Dorsolateral prefrontal cortex (tissue), 122 donors: ENCODE measurements at places on chromosomes 13 and 19.

GRCh38 chr19:4684312-4685095 lies 14.4 kb upstream of the MYDGF start:
- no peak for DNase-seq

GRCh38 chr19:1862424-1863327 lies 703 bp downstream of the KLF16 start:
- no peak for DNase-seq

DNA sequence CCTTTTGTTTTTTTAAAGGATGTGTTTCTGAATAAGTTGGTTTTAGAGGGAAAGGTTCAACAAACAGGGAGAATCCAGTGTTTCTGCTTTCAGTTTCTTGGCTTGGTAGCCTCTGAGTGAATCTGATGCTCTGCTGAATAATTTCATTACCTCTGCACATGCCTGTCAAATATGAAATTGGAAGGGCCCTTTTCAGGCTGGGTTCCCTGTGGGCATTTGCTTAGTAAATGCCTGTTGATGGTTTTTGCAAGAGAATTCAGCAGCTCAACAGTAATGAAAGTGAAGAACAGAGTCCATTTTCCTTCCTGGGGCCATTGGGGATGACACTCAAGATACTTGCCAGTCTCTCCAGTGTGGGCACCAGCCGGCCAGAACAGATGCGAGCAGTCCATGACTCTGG lies 74.3 kb downstream of the GPR12 start:
- no peak for DNase-seq

- DNase-seq = peak; percentile 93
Observed at GRCh38 chr19:1252821-1253513, 4.6 kb downstream of the MIDN start.

GRCh38 chr19:4279530-4280422 lies 710 bp downstream of the SHD start:
- no peak for DNase-seq

DNA sequence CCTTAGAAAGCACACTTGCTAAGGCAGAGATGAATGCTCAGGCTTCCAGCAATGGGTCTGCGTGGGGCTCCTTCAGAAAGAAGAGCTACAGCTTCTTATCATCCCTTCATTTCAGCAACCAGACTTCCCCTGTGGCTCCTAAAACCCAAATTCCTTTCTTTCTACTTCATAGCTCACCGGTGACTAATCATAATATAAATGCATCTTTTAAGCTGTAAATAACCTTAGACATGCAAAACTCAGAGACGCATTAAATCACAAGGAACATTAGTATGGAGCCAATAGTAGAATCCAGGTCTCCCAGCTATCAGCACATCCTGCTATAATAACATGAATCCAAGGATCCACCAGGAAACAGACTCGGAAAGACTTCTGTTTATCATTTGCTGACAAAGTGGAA lies 375.6 kb downstream of the COG6 start:
- no peak for DNase-seq

DNA sequence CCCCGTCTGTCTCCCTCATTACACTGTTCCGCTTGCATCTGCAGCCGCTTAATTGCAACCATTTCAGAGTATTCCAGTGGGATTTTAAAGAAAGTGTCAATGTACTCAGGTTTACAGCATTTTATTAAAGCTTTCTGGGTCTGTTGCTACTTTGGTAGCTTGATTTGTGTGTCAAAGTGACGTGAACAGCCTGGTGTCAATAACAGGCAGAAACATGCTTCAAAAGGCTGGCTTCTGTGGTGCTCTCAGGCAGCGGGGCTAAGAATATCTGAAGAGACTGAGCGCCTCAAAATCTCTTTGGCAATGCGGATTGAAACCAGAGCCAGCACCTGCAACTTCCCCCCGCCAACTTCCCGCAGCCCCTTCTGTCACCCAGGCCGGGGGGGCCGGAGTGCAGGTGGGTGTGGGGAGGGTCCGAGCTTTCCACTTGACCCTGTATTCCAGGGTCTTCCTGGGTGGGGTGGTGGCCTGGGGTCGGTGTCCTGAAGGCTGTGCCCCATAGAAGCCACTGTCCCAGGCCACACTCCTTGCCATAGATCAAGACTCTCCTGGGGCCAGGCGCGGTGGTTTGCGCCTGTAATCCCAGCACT lies 81.2 kb downstream of the KDM4B start:
- no peak for DNase-seq

- no peak for DNase-seq
Observed at GRCh38 chr13:30466358-30466714, 600 bp upstream of the HMGB1 start.

DNA sequence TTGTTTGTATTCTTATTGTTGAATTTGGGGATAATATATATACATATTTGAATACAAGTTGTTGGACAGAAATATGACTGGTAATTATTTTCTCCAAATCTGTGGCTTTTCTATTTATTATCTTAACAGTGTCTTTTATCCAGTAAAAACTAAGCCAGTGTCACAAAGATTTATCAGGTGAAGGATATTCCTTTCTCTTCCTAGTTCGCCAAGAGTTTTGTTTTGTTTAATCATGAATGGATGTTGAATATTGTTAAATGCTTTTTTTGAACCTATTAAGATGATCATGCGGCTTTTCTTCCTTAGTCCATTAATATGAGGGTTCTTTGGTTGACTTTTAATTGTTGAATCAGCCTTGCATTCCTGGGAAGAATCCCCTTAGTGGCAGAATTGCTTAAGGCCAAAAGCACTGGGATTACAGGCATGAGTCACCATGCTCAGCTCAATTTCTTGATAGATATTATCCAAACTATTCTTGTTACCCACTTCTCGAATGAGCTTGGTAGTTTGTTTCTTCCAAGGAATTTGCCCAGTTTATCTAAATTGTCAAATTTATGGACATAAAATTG lies 53.3 kb downstream of the TEX26 start:
- DNase-seq = no peak

DNA sequence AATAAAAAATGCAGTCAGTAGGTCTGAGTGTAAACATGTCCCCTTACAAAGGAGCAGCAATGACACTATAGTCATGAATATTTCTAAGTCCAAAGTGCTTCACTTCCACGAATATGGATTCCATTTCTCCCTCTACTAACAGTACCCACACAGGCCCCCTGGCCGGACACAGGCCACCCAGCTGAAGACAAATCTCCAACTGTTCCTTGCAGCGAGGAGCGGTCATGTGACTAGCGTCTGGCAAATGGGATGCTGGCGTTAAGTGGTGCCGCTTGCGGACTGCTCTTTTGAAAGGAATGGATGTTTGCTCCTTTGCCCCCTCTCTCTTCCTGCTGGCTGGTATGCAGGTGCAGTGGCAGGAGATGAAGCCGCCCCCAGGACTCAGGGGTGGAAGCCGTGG lies 16.2 kb downstream of the PPP1R12C start:
- DNase-seq = no peak

GRCh38 chr13:34577051-34577450 lies 365.0 kb upstream of the NBEA start:
- no peak for DNase-seq

- DNase-seq = no peak
Observed at GRCh38 chr13:51666374-51666773, 82.1 kb downstream of the WDFY2 start.

DNA sequence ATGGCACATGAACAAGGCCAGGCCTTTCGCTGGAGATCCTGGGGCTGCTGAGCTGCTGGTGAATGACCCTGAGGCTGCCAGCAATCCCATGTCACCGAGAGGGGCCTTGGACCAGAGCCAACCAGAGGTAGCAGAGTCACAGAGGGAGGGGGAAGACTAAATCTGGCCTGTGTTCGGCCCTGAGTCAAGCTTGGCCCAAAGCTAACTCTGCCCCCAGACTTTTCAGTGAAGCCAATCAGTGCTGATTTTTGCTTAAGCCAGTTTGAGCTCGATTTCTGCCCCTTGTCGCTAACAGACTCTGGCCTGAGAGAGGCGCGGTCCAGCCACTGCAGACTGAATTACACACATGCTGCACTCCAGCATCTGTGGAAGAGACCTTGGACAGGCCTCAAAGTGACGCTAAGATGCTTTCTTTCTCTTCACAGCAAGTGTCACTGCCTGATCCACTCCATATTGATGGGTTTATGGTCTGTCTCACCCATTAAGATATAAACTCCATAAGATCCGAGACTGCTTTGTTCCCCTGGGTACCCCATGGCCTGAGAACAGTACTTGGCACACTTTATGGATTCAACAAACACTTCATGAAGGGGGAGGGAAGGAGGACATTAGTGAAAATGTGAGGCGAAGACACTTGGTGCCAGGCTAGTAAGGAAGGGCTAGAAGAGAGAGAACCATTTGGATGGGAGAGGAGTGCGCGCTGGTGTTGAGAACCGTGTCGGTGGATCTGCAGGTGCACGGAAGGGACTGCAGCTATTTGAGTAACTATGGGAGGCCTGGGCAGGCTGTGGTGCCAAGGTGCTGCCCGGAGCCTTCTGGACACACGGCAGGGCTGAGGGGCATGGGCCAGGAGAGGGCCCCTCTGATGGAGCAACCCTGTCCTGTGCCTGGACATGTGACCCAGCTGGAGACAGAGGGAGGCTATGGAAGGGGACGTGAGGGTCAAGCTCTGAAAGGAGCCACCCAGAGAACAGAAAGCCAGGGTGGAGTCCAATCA lies 17.6 kb downstream of the RANBP3 start:
- DNase-seq = no peak

- no peak for DNase-seq
Observed at GRCh38 chr19:6109947-6110346, 353 bp downstream of the RFX2 start.

DNA sequence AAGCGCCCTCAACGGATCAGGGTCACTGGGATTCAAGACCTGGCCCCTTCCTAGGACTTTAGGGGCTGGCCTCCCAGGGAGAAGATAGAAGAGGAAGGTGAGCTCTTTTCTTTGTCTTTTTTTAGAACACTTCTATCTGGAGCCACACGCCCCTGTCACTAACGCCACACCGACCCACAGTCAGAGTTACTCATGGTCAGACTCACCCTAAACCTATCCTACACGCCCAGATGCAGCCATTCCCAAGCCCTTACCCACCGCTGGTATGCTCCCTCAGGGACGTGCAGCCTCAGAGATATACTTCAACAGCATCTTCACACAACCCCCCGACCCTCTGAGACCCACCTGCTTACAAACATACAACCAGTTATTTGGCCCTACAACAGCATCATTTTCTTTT lies 29.9 kb upstream of the MUC16 start:
- no peak for DNase-seq

DNA sequence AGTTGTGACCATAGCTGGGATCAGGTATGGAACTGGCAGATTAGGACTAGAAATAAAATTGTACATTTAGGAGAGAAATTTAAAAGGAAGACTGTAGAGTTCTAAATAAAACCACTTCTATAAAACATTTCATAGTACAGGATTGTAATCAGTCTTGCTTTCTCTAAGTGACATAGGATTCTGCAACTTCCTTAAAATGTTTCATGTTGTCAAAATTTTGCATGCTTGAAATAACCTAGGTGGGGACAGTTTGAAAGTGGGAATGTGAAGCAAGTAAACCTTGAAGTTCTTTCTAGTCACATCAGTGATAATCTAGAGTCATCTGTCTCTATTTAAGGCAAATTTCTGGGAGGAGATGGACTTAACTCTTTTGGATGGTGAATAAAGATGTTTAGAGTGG lies 6.7 kb downstream of the TM9SF2 start:
- DNase-seq = no peak

DNA sequence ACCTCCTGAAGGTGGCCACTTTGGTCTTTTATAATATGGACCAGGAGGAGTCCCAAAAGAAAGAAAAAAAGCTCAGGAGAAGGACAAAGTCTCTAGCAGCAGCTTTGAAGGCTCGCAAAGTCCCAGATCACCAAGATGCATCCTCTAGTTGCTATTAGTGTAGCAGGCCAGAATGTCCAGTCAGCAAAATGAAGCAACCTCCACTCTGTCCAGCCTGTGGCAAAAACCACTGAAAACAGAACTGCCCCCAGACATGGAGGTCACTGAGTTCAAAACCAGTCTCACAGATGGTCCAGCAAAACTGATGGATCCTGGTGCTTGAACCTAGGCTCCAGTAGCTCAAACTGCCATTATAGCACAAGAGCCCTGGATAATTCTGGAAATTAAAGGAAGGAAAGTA lies 10.4 kb downstream of the LILRB4 start:
- DNase-seq = no peak

DNA sequence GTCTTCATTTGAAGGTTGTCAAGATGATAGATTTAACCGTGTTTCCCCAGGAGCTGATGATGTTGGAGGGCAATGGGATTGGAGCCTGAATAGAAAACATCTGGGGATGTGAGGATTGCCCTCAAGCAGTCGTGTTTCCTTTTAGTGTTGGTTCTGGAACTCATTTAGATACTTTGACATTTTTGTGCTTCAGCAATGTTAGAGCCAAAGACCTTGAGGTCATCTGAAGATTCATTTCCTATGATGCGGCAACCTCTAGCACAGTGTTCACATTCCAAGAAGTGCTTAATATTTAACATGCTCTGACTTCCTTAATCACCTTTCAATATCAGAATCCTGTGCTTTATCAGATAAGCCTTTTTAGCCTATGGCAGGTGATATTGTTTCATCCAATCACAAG lies 82.7 kb downstream of the SLC10A2 start:
- no peak for DNase-seq

DNA sequence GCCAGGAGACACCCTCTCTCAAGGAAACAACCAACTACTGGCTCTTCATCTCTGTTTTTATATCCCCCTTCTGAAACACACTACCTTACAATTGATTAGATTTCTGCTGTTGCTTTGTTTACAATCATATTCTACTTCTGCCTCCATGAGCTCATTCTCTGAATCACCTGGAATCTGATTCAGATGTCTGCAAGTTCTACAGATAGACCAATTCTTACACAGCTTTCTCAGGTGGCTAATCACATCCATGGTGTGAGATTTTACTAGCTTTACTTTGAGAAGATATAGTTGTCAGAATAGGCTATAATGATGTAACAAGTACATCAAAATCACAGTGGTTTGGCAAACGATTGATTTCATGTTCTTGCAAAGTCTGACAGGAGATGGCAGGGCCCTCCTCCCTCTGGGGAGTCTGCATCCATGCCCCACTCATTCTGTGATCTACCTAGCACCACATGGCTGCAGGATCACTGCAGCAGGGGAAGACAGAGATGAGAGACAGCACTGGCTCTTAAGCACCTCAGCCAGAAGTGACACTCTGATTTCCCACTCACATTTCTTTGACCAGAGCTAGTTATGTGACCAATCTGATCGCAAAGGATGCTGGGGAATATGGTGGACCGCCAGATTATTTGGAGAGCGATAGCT lies 243.7 kb downstream of the FOXO1 start:
- DNase-seq = no peak

DNA sequence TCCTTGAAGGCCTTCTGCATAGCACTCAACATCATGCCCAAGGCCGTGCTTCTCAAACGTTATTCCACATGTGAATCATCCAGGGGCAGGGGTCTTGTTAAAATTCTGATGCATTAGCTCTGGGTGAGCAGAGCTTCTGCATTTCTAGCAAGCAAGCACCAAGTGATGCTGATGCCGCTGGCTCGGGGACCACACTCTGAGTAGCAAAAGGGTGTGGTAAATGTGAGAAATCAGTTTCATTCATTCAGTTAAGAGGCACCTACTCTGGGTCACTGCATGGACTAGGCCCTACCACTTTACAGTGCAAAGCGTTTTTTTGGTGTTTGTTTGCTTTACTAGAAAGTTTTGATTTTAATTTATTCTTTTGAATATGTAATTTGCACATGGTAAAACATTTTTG lies 7.2 kb downstream of the KRTDAP start:
- no peak for DNase-seq

GRCh38 chr13:23825179-23825578 lies 64.0 kb downstream of the MIPEP start:
- no peak for DNase-seq

- DNase-seq = no peak
Observed at GRCh38 chr19:14495672-14496028, 277 bp downstream of the GIPC1 start.

- no peak for DNase-seq
Observed at GRCh38 chr19:20287070-20287469, 120.1 kb downstream of the ZNF486 start.

GRCh38 chr13:36057041-36057440 lies 74.1 kb downstream of the DCLK1 start:
- DNase-seq = no peak
